Tibial nerve (tissue), 4 donors: ENCODE measurements at places on chromosomes 16 and 17. TPM values are rescaled to one million over a fixed set of nuclear protein-coding genes. Genes with fewer than 3 reads are reported as not detected.

Gene SMARCE1
- 94.1 TPM for total RNA-seq

Gene HSPB9
- not detected for total RNA-seq

Gene TP53TG3C
- not detected for total RNA-seq

Gene PRSS8
- not detected for total RNA-seq

Gene HOXB7
- 2.4 TPM for total RNA-seq

Gene LCMT1
- 21.6 TPM for total RNA-seq

Gene HLF
- 19.5 TPM for total RNA-seq

Gene KRT16
- total RNA-seq: 6.6 TPM

Gene MPV17L
- total RNA-seq: 12.0 TPM

Gene HOXB6
- 0.66 TPM for total RNA-seq

Gene SLC6A2
- total RNA-seq: 0.30 TPM

Gene DNAAF1
- total RNA-seq: 1.1 TPM

Gene HBA2
- 10.1 TPM for total RNA-seq

Gene KCNJ2
- 3.9 TPM for total RNA-seq

Gene CDH3
- 3.8 TPM for total RNA-seq

Gene ZP2
- not detected for total RNA-seq

Gene RPTOR
- 38.2 TPM for total RNA-seq

Gene IGF2BP1
- total RNA-seq: not detected

Gene GOT2
- 37.5 TPM for total RNA-seq

Gene SCIMP
- total RNA-seq: 2.0 TPM

Gene TAX1BP3
- 183 TPM for total RNA-seq

Gene CETP
- total RNA-seq: not detected
